Activated CD8-positive, alpha-beta T cell treated with anti-CD3 and anti-CD28 coated beads for 36 hours (primary cell): ENCODE measurements at places on chromosomes 16 and 17.

DNA sequence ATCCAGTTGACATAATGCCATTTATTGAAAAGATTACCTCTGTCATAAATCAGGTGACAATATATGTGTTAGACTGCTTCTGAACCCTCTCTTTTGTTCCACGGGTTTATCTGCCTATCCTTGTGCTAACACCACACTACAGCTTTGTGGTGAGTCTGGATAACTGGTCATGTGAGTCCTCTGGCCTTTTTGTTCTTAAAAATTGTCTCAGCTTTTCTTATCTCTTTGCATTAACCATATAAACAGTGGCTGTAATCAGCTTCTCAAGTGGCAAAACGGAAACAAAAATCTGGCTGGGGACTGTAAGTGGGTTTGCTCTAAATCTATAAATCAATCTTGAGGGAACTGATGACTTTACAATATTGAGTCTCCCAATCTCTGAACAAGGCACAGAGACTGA, 44.6 kb downstream of the STX8 start:
- DNase-seq, result no peak

- peak; percentile 68 for DNase-seq
Observed at GRCh38 chr16:68396481-68396880, 51.8 kb downstream of the SMPD3 start.

- no peak for DNase-seq
Observed at GRCh38 chr17:42944211-42944610, 20.0 kb downstream of the AARSD1 start.

- peak; percentile 76 for DNase-seq
Observed at GRCh38 chr17:82871056-82871775, 31.4 kb upstream of the ZNF750 start.

- no peak for DNase-seq
Observed at GRCh38 chr16:4894276-4895150, 42.4 kb downstream of the PPL start.

DNA sequence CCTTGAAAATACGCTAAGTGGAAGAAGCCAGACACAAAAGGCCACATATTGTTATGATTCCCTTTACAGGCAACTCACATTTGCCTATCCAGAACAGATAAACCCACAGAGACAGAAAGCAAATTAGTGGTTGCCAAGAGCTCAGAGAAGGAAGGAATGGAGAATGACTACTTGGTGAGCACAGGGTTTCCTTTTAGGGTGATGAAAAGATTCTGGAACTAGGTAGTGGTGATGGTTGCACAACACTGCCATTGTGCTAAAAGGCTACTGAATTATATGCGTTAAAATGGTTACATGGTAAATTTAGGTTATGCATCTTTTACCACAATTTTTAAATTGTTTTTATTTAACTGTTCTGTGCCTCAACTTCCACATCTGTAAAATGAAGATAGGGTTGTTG, 4.4 kb downstream of the COPRS start:
- DNase-seq, result no peak

- DNase-seq, result no peak
Observed at GRCh38 chr17:79977708-79978547, 57.7 kb downstream of the TBC1D16 start.

DNA sequence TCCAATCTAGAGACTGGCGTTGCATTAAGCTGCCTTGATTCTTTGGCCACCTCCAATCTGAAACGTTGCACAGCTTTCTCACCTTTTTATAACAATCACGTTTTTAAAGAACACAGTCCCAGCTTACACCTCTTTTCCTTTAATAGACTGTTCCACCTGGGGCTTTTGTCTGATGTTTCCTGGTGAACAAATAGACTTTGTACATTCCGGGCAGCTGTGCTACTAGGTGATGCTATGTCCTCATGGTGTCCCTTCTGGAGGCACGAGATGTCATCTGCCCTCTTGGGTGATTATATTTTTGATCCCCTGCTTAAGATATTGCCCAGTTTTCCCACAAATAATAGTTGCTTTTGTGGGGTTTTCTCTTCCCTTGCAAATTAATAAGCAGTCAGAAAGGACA, 225.5 kb downstream of the SOX9 start:
- no peak for DNase-seq

DNA sequence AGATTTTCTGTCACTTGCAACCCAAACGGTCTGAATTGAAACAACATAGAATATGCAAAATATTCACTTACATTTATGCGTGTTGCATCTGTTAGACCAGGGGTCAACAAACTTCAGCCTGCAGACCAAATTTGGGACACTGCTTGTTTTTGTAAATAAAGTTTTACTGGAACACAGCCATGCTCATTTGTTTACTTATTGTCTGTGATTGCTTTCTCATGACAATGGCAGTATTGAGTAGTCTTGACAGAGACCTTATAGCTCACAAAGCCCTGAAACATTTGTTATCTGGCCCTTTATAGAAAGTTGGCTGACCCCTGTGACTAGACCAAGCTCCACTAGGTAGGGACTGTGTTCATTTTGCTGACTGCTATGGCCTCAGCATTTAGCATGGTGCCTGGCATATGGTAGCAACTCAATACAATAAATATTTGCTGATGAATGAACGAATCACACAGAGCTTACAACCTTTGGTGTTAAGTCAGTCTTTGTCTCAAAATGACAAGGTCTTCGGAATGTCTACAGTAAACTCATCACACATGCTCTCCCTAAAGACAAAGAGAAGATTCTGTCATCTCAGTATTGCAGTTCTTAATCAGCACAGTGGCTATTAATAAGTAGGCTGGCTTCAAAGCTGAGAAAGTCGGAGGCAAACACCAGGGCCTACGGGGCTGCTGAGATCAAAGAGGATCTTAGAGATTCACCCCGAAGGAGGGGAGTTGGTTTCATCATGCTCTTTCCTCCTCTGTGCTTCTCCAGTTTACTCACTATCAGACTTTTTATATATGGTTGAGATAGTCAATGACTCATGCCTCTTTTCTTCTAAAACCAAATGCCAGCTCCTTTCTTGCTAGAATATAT, 95.2 kb upstream of the AXIN2 start:
- peak; percentile 70 for DNase-seq

DNA sequence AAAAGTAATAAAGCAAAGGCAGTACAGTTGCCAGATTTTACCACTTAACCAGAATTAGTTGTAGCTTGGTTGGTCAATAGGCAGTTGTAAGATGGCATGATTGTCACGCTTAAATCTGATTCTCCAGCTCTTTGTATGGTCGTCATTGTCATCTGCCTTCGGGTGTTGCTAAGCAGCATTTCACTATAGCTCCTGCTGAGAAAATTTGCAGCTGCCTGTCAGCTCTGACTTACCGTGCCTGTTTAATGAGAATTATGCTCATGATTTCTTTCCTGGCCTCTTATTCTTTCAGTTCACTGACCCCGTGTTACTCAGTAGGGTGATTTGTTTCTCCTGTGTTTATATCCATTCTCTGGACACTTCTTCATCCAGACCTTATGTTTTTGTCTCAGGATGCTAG, 66.7 kb downstream of the TANGO6 start:
- no peak for DNase-seq

DNA sequence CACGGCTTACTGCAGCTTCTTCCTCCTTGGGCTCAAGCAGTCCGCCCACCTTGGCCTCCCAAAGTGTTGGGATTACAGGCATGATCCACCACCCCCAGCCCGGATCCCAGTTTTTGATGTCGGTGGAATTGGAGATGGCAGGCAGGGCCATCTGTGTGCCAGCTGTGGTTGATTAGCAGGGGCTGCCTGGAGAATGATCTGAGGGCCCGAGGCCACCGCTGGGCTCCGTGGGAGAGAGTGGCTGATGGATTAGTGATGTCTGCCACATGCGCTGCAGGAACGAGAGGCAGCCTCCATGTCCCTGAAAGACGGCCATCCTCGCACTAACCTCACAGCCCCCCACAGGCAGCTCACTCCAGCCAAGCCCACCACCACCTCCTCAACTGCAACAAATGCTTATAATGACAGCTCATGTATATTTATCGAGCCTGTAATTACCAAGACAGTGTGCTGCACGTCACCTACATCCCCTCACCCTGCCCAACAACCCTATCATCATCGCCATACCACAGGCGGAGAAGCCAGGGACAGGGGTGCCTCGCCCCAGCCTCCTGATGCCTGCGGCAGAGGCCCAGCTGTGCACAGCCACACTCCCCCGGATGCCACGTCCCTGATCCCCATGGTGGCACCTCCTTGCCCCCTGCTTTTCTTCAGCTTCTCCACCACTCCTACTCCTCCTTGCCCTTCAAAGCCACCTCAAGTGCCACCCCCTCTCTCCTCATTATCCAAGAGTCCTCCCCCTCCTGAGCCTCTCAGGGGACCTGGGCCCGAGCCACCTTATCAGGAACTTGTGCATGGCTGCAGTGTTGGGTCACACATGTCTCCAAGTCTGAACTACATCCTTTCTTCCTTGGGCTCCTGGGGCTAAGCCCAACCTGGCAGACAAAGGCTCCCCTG, 33.2 kb downstream of the ACTG1 start:
- DNase-seq, result no peak

DNA sequence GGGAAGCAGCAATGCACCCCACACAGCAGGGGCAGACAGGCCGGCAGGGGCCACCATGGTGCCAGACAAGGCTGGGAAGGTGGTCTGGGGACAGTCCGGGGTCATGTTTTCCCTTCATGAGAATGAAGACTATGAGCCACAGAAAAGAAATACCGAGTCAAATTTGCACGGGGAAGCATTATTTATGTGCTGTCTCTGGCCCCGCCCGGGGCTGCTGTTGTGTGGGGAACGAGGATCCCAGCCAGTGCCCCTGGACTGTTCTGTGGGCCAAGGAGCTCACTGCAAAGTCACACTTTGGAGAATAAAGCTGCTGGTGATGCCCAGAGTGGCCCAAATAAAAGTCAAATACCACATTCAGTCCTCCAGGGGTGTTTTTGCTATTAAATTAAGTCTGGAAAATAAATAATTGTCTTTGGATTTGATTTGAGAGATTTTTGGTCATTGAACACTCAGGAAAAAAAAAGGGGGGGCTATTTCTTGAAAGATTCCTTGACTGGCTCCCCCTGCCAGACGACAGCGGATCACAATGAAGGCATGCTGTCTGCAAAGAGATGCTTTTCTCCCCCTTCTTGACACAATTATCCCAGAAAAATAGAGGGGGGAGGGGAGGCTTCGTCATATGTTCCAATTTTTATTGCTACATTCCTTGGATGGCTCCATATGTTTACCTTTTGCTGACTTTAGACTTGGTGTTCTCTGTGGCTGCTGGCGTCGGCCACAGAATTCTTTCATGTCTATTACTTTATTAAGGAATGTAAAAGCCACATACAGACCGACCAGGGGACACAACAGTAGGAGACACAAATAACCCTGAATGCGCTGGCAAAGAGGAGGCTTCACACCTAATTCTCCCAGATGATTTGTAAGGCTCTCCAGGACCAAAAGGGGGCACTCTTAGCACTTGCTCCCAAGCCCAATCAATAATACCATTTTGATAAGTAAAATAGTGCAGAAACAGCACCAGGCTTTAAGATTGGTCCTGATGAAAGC, 27.1 kb upstream of the ANKFN1 start:
- DNase-seq, result peak; percentile 28

DNA sequence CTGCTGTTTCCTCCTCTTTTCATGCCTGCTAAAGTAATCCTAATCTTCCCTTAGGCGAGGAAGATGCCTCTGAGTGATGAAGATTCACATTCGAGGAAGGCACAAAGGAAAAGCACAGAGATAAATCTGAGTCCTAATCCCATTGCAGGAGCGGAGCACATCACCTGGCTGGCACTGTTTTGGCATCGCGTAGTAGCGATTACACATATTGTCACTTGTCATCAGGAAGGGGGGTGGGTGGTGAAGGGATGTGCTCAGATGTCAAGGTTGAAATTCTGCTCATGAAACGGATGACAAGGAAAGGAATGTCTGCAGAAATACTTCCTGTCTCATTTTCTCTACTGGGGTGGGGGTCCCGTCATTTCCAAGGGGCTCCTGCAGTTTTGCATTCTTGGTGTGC, 363.1 kb upstream of the EEF2KMT start:
- DNase-seq, result no peak

DNA sequence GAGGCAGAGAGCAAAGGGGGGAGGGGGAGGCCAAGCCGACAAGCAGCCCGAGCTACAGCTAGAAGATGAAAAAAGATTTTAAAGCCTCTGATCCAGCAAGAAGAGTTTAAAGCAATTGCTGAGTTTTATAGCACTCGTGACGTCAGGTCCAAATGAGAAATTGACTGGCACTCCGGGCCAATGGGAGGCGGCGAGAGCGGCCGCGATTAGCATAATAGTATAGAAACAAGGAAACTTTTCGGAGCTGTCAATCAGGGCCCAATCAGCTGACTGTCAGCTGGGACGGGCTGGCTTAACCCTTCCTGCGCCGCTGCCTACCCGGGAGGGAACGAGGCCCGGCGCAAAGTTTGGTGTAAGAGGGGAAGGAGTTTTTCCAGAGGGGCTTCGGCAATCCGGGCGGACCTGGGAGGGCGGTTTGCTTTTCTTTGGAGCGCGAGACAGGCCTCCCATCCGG, at the start of gene MAF:
TSS of gene MAF (minus strand) at position 100 of the 454 bp plus-strand sequence. CDS start 835 bp downstream, outside the sequence.
- peak; percentile 90 for DNase-seq

- DNase-seq, result no peak
Observed at GRCh38 chr17:69012895-69013805, 47.6 kb downstream of the ABCA9 start.

DNA sequence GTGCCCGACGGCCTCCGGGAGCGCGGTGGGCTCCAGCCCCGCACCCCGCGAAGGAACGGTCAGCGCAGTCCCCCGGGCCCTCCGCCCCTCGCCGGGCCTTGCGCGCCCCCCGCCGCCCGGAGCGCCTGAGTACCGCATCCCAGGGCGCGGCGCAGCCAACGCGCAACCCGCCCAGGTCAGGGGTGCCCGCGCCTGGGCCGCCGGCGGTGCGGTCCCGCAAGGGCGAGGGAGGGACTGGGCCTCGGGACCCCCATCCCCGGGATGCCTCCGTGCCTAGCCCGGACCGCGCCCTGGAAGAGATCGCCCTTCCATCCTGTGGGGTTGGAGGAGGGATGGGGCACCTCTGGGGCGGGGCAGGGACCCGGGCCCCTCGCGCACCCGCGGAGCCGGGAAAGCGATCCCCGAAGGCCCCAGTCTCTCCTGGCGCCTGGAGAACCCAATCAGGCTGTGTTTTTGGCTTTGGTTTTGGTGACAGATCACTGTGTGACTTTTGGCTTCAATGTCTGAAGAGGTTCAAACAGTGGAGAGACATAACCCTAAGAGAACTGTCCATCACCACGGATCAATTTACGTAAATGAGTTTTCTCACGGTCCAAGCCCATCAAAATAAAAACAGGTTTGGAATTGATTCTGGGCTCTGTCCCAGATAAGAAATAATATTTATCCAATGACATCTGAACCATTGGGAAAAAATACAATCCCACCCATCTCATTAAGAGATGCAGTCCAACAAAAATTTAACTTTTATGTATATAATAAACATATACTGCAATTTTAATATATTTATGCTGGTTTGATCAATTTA, 17.8 kb downstream of the ENPP7 start:
- DNase-seq, result no peak

GRCh38 chr17:41308251-41308917, 725 bp downstream of the KRTAP16-1 start:
- DNase-seq, result peak; percentile 73

DNA sequence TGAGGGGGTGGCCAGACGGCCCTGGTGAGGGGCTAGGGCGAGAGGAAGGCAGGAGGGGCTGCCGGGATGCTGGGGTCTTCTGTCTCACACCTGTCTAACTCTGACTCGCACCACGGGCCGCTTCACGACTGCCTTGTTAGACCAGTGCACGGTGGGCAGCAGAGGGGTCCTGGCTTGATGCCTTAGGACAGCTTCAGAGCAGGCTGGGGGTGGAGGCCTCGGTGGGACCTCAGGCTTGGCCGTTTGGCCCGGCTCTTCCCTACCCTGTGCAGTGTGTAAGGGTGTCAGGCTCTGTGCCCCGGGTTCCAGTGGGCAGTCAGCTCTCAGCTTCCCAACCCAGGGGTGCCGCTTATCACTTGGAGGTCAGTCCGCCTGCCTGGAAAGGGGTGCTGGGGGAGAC, 100.7 kb downstream of the OR1D5 start:
- DNase-seq, result no peak
